Activated B cell treated with CpG ODN at 0.5 μM for 24 hours (primary cell): ENCODE measurements at places on chromosomes 1 and 21. TPM values are rescaled to one million over a fixed set of nuclear protein-coding genes. Genes with fewer than 3 reads are reported as not detected.

DNA sequence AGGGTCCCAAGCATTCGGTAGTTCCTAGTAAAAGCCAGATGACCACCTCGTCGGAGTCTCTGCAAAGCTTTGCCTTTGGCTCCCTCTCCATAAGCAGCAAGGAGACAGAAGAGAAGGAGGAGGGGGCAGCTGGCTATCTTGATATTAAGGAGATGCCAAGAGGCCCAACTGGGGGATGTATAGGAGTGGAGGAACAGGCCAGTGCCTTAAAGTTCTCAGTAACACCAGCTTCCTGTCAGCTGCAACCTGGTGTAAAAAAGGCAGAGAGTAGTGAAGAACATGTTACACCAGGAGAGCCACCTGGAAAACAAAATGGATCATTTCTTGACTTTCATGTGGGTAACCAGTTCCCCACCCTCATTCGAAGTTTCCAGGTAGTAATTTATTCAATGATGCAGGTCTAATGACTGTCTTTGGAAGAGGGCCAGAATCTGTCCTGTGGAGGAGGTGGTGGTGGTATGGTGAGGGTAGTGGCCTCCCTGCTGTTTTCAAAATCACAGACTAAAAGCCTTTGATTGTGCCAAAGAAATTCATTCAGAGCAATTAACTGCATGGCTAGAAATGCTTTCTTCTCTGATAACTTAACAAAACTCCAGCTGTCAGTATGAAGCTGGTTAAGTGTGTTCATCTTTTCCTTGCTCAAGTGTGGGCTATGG is 27.3 kb downstream of the TMEM200B start:
- no peaks in the 10 kb centered on the region for H3K4me1 ChIP-seq
- H3K4me3 ChIP-seq, result no peak overlapping the region
- peaks cover 72% of the 10 kb centered on the region for H3K36me3 ChIP-seq
- no peak overlapping the region for H3K27ac ChIP-seq
- H3K27me3 ChIP-seq, result no peaks in the 10 kb centered on the region

- no peak overlapping the region for H3K4me3 ChIP-seq
- peaks cover 1% of the 10 kb centered on the region for H3K27me3 ChIP-seq
- no peak for DNase-seq
- no peaks in the 10 kb centered on the region for H3K36me3 ChIP-seq
Measured at GRCh38 chr1:42040159-42040558, 113.1 kb upstream of the GUCA2B start.

- peaks cover 21% of the 10 kb centered on the region for H3K36me3 ChIP-seq
- H3K27me3 ChIP-seq, result peaks cover 11% of the 10 kb centered on the region
- peak; percentile 67 for DNase-seq
- H3K4me3 ChIP-seq, result peak within 1 kb of the TSS; percentile 96
- H3K4me1 ChIP-seq, result peaks cover 39% of the 10 kb centered on the region
- peak within 1 kb of the TSS; percentile 98 for H3K27ac ChIP-seq
Measured at GRCh38 chr1:17439250-17440073, at the start of gene RCC2. RCC2 (minus strand) TSS chr1:17439677; CDS start chr1:17438514, 1,163 bp downstream.

Gene DYNLT5
- not detected in 2 replicates for total RNA-seq

Gene NEK2
- total RNA-seq, result 0.35 and 0.59 TPM in 2 replicates

- no peak overlapping the region for H3K4me3 ChIP-seq
- H3K27me3 ChIP-seq, result no peaks in the 10 kb centered on the region
- DNase-seq, result no peak
- H3K27ac ChIP-seq, result no peak overlapping the region
- peaks cover 14% of the 10 kb centered on the region for H3K36me3 ChIP-seq
Measured at GRCh38 chr1:42978317-42979035, 19.8 kb upstream of the SLC2A1 start.

- no peak for DNase-seq
- H3K36me3 ChIP-seq, result peaks cover 50% of the 10 kb centered on the region
- H3K4me1 ChIP-seq, result peaks cover 33% of the 10 kb centered on the region
- H3K27ac ChIP-seq, result peak overlapping the region; percentile 98
Measured at GRCh38 chr1:46342084-46342656, 1.6 kb downstream of the NSUN4 start.

DNA sequence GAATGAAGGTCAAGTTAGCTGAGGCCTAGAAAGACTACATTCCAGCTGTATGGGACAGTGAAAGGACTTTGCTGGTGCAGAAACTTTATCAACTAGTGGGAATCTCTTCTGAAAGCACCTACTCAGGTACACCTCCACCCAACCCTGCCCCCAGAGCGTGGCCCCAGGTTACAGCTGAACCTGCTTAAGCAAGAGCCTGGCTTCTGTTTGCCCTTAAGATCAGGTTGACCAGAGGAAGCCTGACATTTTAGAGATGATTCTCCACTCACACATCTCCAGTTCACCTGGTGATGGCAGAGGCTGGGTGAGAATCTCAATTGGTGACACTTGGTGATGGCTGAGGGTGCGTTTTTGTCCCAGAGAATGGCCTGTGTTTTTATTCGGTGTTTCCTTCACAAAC is 24.0 kb downstream of the ELAPOR1 start:
- peaks cover 15% of the 10 kb centered on the region for H3K4me1 ChIP-seq
- no peaks in the 10 kb centered on the region for H3K36me3 ChIP-seq
- no peak overlapping the region for H3K27ac ChIP-seq

GRCh38 chr1:2982615-2983318 is 38.5 kb upstream of the ACTRT2 start:
- no peak overlapping the region for H3K4me3 ChIP-seq
- no peaks in the 10 kb centered on the region for H3K27me3 ChIP-seq
- DNase-seq, result peak; percentile 13

DNA sequence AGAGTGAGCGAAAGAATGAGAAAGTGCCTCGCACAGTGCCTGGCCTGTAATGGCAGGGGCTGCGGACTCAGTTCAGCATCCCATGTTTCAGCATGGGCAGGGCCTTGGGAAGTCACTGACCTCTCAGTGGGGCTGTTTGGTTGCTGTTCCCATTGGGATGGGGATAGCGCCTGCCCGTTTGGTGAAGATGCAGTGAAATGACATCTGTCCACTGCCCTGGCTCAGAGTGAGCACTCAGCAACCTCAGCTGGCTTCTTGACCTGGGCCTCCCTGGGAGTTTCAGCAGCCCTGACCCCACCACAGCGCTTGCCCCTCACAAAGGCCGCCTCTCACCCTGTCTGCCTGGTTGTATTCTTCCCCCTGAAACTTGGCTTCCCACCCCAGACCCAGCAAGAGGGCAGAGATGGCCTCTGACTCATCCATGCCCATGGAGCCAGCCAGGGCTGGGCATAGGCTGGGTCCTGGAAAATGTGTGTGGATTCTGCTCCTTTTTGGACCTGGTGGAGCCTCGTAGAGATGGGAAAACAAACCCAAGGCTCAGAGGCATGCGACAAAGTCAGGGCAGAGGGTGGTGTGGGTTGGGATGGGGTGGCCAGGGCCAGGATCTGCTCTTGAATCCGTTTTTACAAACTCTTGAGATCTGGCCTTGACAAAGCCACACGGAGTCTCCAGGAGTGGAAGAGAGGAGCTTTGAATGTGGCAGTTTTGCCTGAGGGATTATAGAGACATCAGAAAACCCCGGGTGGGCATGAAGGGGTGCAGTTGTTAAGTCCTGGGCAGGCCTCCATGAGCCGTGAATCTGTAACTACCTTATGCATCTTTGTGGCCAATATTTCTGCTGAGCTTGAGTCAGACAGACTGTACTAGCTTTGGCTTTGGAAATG is 1.2 kb downstream of the XKR8 start:
- peak overlapping the region; percentile 41 for H3K27ac ChIP-seq
- peaks cover 20% of the 10 kb centered on the region for H3K4me1 ChIP-seq
- H3K4me3 ChIP-seq, result peak overlapping the region; percentile 89
- H3K36me3 ChIP-seq, result peaks cover 25% of the 10 kb centered on the region

Gene ARHGAP30
- 154 and 158 TPM in 2 replicates for total RNA-seq

Gene GRHL3
- 0.64 and 0.78 TPM in 2 replicates for total RNA-seq

DNA sequence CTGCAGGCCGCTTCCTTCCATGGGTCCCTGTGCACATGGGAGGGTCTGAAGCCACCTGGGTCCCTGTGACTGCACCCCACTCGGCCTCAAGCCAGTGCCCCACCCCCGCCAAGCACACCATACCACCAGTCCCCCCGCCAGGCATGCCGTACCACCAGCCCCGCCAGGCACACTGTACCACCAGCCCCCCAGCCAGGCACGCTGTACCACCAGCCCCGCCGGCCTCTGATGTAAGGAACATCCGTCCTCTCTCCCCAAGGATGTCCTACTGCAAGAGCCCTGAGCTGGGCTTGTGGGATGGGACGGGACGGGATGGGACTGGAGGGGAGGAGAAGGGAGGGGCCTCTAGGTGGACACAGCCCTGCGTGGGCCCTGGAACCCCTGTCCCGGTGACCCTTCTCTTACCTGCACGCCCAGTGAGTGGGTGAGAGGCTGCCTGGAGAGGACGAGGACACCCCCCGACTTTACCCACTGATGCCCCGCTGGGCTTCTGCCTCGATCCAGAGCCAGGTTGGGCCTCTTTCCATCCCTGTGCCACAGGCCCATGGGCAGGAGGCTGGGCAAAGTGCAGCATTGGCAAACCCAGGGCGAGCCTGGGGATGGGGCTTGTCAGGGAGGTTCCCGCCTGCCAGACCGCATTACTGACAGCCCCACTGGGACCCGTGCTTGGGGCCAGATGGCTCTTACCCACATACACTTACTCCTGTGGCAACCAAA is 40.8 kb upstream of the COL6A1 start:
- no peaks in the 10 kb centered on the region for H3K36me3 ChIP-seq
- no peak overlapping the region for H3K4me3 ChIP-seq
- H3K4me1 ChIP-seq, result no peaks in the 10 kb centered on the region

Gene GPATCH2
- total RNA-seq, result 13.5 and 17.5 TPM in 2 replicates

Gene NPPB
- not detected in 2 replicates for total RNA-seq

DNA sequence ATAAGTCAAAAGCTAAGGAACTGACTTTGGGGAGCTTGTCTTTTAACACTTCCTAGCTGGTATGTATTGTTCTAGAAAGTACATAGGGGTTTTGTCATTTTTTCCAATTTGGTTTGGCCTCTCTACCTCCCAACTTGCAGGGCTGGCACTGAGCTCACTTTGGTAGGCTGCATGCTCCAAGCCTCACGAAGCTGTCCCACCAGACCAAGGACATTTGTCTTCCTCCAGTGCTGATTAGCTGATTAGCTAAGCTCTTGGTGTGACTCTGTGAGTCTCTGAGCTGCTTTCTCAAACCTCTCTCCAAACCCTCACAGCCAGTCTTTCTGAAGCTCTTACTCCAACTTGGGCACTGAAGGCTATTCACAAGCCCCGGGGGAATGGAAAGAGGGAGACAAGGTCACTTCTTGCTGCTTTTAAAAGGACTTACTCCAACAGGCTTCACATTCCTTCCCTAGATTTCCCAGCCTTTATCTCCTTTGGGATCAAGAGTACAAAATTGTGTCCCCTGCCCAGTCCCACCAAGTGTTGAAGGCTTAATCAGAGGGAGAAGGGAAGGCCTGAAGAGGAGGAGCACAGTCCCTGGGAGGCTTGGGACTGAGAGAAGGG is 893 bp upstream of the CFAP45 start:
- no peaks in the 10 kb centered on the region for H3K36me3 ChIP-seq
- no peak overlapping the region for H3K27ac ChIP-seq
- H3K4me1 ChIP-seq, result peaks cover 10% of the 10 kb centered on the region
- H3K27me3 ChIP-seq, result no peaks in the 10 kb centered on the region
- DNase-seq, result no peak

Gene AMY2B
- total RNA-seq, result 17.3 and 19.7 TPM in 2 replicates

Gene RNF115
- total RNA-seq, result 15.3 and 19.7 TPM in 2 replicates

DNA sequence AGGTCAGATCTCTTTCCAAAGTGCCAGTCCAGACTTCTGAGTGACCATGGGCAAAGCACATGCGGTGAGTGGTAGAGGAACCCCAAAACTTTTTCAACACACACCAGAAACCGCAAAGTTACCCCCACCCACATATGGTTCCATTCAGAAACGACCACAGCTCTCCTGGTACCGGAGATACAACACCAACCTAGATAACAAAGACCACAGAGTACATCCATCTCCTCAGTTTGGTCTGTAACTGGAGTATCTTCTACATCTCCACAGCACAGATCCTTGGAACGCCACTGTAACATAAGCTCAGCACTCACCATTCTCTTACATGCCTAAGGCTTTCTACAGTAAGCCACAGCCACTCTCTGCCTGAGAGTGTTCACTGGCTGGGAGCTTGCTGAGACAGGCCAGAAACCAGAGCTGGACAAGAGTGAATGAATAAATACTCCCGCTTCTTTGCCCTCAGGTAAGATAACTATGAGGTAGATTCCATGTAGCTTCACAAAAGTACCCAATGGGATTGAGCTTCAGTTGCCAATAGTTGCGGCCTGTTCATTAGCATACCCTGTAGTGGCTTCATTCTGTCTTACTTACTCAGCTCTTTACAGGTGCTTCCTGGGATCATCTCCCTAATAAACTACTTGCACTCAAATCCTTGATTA is 81.8 kb downstream of the SMYD3 start:
- no peaks in the 10 kb centered on the region for H3K27me3 ChIP-seq
- no peak for DNase-seq
- no peaks in the 10 kb centered on the region for H3K36me3 ChIP-seq
- no peak overlapping the region for H3K27ac ChIP-seq

DNA sequence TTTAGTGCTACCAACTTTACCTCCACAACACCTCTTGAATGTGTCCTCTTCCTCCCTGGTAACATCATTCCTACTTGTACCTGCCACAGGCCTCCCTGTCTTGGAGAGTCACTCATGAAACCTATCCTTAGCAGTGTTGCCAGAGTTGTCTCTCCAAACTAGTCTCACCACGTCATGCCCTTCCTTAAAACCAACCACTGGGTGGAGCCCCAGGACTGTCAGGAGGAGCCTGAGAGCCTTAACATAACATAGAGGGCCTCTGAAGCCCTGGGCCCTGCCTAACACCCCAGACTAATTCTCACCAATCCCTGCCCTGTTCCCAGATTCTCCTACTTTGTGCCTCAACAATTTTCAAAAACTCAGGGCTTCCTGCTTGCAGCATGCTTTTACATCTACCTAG is 65.3 kb downstream of the ZNF697 start:
- no peak overlapping the region for H3K27ac ChIP-seq
- H3K4me1 ChIP-seq, result no peaks in the 10 kb centered on the region
- DNase-seq, result no peak
- H3K36me3 ChIP-seq, result no peaks in the 10 kb centered on the region

DNA sequence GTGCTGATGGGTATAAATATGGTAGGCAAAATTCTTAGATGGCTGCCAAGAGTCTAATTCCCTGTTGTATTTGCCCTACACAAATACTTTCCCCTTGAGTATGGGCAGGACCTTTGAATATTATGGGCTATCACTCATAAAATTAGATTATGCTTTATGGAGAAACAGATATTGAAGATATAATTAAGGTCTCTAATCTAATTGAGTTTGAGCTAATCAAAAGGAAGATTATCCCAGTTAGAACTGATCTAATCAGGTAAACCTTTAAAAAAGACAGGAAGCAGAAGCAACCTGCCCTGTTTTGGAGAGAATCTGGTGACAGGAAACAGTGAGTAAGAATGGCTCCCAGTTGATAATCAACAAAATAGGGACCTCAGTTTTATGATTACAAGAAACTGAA is 609.0 kb upstream of the PRMT6 start:
- no peak overlapping the region for H3K27ac ChIP-seq
- H3K4me3 ChIP-seq, result no peak overlapping the region
- H3K27me3 ChIP-seq, result no peaks in the 10 kb centered on the region
- no peaks in the 10 kb centered on the region for H3K36me3 ChIP-seq
- no peaks in the 10 kb centered on the region for H3K4me1 ChIP-seq

Gene ADGRL2
- not detected in 2 replicates for total RNA-seq

Gene DNASE2B
- total RNA-seq, result not detected in 2 replicates
